Memory B cell (primary cell): ENCODE measurements at places on chromosomes 11 and 22.

DNA sequence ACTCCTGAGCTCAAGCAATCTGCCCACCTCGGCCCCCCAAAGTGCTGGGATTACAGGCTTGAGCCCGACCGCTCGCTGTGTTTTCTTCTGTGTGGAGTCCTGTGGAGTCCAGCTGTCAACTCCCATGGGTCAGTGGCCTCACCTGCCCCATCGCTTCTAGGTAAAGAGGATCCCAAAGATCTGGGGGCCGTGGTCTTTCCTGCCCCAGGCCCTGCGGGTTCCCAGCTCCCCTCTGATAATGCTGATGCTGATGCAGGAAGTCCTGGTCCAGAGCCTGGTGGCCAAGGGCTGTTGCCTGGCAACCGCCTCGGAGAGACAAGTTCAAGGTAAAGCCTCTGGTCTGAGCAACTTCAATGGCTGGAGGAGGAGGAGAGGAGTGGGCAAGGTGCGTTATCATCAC is 9.6 kb downstream of the SSTR3 start:
- no peak overlapping the region for H3K27ac ChIP-seq
- no peak overlapping the region for H3K4me3 ChIP-seq
- H3K4me1 ChIP-seq, result peaks cover 24% of the 10 kb centered on the region
- no peak for DNase-seq
- H3K36me3 ChIP-seq, result no peaks in the 10 kb centered on the region

- no peaks in the 10 kb centered on the region for H3K4me1 ChIP-seq
- H3K27me3 ChIP-seq, result peaks cover 3% of the 10 kb centered on the region
- no peak for DNase-seq
- no peaks in the 10 kb centered on the region for H3K36me3 ChIP-seq
Observed at GRCh38 chr11:20015529-20016427, 144.5 kb downstream of the DBX1 start.

DNA sequence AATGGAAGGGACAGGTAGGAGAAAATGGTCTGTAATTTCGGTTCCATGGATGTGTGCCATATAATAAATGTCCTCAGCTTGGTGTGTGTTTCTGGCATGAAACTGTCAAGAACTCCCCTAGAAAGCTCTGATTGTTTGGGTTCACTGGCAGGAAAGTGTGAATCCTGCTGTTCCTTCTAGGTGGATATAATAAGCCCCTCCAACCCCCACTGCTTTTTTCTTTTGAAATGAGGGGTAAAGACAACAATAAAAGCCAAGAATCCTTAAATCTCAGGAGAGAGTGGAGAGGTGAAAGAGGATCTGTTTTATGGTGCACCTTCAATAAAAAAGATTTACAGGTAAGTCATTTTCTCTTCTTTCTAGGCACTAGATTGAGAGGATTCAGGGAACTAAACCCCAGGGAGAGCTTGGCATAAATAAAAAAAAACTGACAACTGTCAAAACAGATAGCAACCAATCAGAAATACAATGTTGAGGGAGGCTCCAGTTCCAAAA is 74.9 kb downstream of the CACNG2 start:
- H3K27me3 ChIP-seq, result peaks cover 18% of the 10 kb centered on the region
- no peak for DNase-seq
- H3K4me3 ChIP-seq, result no peak overlapping the region

- peak; percentile 68 for DNase-seq
- H3K4me1 ChIP-seq, result peaks cover 24% of the 10 kb centered on the region
- H3K27me3 ChIP-seq, result no peaks in the 10 kb centered on the region
- peaks cover 3% of the 10 kb centered on the region for H3K36me3 ChIP-seq
- H3K27ac ChIP-seq, result peak within 1 kb of the TSS; percentile 100
Observed at GRCh38 chr11:58575377-58576020, at the start of gene LPXN. TSS of gene LPXN (minus strand) at chr11:58575856. CDS start at chr11:58575772, 84 bp downstream.

GRCh38 chr11:85748455-85748891 is 62.5 kb downstream of the SYTL2 start:
- peaks cover 4% of the 10 kb centered on the region for H3K4me1 ChIP-seq
- no peak overlapping the region for H3K27ac ChIP-seq
- no peak overlapping the region for H3K4me3 ChIP-seq

DNA sequence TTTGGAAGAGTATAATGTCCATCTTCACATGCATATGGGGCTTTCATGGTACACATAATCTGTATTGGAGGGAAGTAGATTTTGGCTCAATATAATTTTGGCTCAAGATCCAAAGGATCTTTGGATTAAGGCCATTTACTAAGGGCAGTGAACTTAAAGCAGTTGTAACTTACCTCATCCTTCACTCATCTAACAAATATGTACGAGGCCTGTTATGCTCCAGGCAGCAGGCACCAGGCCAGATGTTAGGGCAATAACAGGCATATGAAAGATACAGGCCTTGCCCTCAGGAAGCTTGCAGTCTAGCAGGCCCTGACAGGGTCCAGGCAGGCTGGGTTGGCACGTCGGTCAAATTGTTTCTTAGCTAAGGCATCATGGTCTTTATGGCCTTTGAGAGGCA is 44.6 kb downstream of the LIF start:
- DNase-seq, result no peak
- no peaks in the 10 kb centered on the region for H3K36me3 ChIP-seq
- H3K4me3 ChIP-seq, result no peak overlapping the region
- peaks cover 2% of the 10 kb centered on the region for H3K4me1 ChIP-seq
- peaks cover 9% of the 10 kb centered on the region for H3K27me3 ChIP-seq

GRCh38 chr11:13338427-13339069 is 61.0 kb downstream of the BMAL1 start:
- peaks cover 3% of the 10 kb centered on the region for H3K36me3 ChIP-seq
- peaks cover 39% of the 10 kb centered on the region for H3K4me1 ChIP-seq

DNA sequence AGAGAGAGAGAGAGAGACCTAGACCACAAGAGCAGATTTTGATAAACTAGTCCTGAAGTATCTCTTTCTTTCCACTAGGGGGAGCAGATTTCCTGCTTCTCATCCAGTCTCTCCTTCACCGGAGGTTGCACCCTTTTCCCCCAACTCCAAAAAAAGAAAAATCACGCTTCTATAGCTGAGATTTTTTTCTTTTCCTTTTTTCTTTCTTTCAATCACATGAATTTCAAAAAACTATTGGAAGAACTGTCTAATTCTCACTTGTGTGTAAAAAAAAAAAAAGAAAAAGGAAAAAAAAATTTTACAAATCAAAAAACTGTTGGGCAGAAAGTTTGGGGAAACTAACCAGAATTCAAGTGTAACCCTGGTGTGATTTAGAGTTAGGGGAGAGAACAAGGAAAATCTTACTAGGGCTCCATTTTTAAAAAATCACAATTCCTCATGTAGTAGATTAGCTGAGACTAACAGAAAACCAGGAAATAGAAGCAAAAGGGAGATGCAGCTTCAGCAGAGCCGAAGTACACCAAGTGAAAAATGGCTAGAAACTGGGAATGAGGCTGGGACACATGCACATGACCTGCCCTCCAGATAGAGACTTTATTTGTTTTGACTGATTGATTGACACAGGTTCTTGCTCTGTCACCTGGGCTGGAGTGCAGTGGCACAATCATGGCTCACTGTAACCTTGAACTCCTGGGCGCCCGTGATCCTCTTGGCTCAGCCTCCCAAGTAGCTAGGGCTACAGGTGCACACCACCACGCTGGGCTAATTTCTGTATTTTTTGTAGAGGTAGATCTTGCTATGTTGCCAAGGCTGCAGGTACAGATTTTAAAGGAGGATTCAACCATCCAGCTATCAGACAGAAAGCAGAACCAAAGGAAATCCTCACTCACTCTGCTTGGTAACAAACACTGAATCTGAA is 27.1 kb downstream of the SDHD start:
- peak overlapping the region; percentile 7 for H3K4me3 ChIP-seq
- H3K27me3 ChIP-seq, result no peaks in the 10 kb centered on the region
- H3K4me1 ChIP-seq, result no peaks in the 10 kb centered on the region
- H3K27ac ChIP-seq, result no peak overlapping the region

- H3K4me1 ChIP-seq, result peaks cover 10% of the 10 kb centered on the region
- H3K27me3 ChIP-seq, result no peaks in the 10 kb centered on the region
- H3K4me3 ChIP-seq, result no peak overlapping the region
- peaks cover 19% of the 10 kb centered on the region for H3K36me3 ChIP-seq
- no peak overlapping the region for H3K27ac ChIP-seq
Observed at GRCh38 chr11:970319-970871, 44.7 kb downstream of the AP2A2 start.

DNA sequence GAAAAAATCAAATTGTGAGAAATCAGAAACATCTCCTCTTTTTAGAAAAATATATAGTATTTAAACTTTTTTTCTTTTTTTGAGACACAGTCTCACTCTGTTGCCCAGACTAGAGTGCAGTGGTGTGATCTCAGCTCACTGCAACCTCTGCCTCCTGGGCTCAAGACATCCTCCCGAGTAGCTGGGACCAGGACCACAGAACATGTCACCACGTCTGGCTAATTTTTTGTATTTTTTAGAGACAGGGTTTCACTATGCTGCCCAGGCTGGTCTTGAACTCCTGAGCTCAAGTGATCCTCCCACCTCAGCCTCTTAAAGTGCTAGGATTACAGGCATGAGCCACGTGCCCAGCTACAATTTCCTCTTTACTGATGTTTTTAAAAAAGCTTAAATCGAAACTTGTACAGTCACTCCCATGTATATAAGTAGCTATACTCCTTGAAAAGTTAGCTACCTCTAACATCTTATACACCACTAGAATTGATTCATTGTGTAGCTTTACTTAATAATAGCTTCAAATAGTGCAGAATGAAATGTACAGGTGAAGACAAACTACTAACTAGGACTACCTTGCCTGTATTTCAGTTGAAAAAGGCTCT is 10.3 kb downstream of the EIF4G2 start:
- no peak for DNase-seq
- H3K27ac ChIP-seq, result peak overlapping the region; percentile 31
- peaks cover 14% of the 10 kb centered on the region for H3K4me1 ChIP-seq

DNA sequence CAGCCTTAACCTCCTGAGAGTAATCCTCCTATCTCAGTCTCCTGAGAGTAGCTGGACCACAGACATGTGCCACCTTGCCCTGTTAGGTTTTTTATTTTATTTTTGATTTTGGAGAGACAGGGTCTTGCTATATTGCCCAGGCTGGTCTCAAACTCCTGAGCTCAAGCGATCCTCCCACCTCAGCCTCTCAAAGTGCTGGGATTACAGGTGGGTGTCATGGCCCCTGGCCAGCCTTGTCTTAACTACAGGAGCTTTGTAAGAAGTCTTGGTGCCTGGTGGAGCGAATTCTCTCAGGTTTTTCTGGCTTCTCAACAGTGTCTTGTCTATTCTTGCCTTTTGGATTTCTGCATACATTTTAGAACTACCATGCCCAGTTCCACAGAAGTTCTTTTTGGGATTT is 546.4 kb downstream of the TBC1D22A start:
- DNase-seq, result no peak
- H3K27me3 ChIP-seq, result no peaks in the 10 kb centered on the region
- no peaks in the 10 kb centered on the region for H3K4me1 ChIP-seq
- no peaks in the 10 kb centered on the region for H3K36me3 ChIP-seq
- no peak overlapping the region for H3K27ac ChIP-seq

DNA sequence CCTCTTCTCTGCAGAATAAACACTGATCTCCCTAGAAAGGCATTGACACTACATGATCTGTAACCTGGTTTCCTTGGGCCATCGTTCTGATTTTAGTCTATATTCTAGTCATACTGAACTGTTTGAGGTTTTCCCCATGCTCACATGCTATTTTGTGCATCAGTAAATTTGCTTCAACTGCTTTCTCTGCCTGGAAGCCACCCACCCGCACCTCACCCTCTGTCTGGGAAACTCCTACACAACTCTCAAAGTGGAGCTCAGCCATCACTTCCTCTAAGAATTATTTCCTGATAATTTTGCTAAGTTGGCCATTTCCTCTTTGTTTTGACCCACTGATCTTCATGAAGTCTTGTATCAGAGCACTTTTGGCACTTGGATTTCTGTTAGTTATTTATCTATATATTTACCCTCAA is 36.1 kb downstream of the MMP20 start:
- DNase-seq, result no peak
- H3K27ac ChIP-seq, result no peak overlapping the region
- no peaks in the 10 kb centered on the region for H3K36me3 ChIP-seq
- no peak overlapping the region for H3K4me3 ChIP-seq
- H3K4me1 ChIP-seq, result peaks cover 15% of the 10 kb centered on the region

DNA sequence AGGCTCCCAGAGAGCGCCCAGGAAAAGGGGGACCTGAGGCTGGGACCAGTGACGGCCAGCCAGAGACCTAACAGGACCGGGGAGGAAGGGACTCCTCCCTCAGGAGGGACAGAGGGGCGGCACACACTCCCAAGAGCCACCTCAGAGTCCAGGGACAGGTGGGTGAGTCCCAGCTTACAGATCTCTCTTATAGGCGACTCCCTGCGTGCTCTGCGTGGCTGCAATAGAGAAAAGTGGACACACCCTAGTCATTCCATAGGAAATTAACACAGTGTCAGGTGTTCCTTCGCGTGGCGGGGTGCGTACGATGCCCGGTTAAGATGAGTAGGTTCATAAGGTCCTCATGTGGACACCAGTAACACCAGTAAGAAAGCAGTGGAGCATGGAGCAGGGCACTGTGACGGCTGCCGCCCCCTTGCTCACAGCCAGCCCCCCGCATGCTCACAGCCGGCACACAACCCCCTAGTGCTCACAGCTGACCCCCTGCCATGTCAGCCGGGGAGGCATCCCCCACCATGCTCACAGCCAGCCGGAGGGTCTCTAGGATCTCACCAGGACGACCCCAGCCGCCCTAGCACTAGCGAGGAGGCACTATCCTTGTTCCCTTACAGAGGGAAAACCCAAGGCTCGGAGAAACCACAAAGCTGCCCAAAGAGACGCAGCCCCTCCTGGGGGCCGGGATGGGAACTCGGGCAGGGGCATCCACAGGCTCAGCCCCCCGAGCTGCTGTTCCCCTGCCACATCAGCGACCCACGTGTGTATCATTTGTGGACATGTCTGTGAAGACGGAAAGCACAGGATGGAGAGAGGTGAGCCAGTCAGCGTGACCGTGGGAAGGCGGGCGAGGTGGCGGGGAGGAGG is 426.8 kb downstream of the TBC1D22A start:
- peaks cover 2% of the 10 kb centered on the region for H3K4me1 ChIP-seq
- H3K27me3 ChIP-seq, result no peaks in the 10 kb centered on the region
- H3K4me3 ChIP-seq, result no peak overlapping the region
- H3K36me3 ChIP-seq, result peaks cover 1% of the 10 kb centered on the region
- no peak overlapping the region for H3K27ac ChIP-seq

DNA sequence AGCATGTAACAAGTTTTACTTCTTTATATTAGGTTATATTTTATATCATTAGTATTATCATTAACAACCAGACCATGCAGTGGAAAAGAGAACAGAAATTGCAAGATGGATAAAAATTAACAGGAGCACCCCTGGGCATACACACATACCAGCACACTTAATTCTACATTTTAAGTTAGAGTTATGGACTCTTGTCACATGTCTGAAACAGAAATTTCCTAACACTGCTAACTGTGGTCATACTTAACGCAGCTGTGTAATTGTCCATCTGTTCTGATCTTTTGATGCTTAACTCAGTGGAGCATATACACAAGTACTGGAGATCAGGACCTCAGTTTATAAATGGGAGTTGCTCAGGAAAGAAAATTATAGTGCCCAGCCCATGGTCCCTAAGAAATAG is 358 bp downstream of the OR52H1 start:
- H3K4me3 ChIP-seq, result no peak overlapping the region
- no peaks in the 10 kb centered on the region for H3K4me1 ChIP-seq
- H3K27ac ChIP-seq, result no peak overlapping the region
- no peak for DNase-seq
- H3K36me3 ChIP-seq, result no peaks in the 10 kb centered on the region

- no peak overlapping the region for H3K4me3 ChIP-seq
- peak; percentile 41 for DNase-seq
- H3K27me3 ChIP-seq, result no peaks in the 10 kb centered on the region
- H3K4me1 ChIP-seq, result no peaks in the 10 kb centered on the region
Observed at GRCh38 chr22:31272522-31273446, 19.5 kb downstream of the PIK3IP1 start.
